ENCODE measurements at places on chromosomes 3 and 15.

DNA sequence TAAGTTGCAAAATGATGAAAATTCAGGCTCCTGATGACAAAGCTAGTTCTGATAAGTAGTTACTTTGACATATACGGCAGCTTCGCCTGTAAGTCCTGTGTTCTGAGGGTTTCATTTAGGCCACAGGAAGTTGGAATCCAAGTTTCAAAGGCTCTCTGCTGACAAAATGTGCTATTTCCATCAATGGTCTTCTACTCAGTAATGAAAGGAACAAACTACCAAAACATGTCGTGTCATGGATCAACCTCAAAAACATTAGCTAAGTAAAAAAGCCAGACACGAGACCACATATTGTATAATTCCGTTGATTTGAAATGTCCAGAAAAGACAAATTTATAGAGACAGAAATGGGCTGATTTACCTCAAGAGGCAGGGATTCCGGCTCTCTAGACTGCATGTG lies 22.5 kb downstream of the NGRN start:
- no peak for DNase-seq

- DNase-seq = no peak
Observed at GRCh38 chr3:39281533-39281932, 1.7 kb upstream of the CX3CR1 start.

- DNase-seq = no peak
Observed at GRCh38 chr3:177201700-177202397, 4.6 kb upstream of the TBL1XR1 start.

- DNase-seq = no peak
Observed at GRCh38 chr3:61237858-61238257, 13.4 kb downstream of the FHIT start.

DNA sequence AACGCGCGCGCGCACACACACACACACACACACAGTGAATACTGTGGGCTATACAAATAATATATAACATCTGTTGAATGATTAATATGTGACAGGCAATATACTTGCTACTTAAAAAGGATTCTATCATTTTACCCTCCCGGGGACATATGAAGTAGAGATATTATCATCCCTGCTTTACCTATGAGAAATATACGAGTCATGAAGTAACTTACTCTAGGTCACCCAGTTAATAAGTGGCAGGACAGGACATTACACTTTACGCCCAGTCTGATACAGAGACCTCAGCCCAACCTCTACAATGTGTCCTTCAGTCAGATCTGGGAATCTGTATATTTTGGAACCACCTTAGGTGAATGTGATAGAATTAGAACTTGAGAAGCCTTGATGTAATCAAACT lies 55.4 kb downstream of the CCDC54 start:
- no peak for DNase-seq

GRCh38 chr3:74750901-74751300 lies 136.4 kb upstream of the CNTN3 start:
- no peak for DNase-seq

- DNase-seq = no peak
Observed at GRCh38 chr3:71302604-71303003, 280.9 kb downstream of the FOXP1 start.

- no peak for DNase-seq
Observed at GRCh38 chr15:75349851-75350588, 3.2 kb downstream of the NEIL1 start.

DNA sequence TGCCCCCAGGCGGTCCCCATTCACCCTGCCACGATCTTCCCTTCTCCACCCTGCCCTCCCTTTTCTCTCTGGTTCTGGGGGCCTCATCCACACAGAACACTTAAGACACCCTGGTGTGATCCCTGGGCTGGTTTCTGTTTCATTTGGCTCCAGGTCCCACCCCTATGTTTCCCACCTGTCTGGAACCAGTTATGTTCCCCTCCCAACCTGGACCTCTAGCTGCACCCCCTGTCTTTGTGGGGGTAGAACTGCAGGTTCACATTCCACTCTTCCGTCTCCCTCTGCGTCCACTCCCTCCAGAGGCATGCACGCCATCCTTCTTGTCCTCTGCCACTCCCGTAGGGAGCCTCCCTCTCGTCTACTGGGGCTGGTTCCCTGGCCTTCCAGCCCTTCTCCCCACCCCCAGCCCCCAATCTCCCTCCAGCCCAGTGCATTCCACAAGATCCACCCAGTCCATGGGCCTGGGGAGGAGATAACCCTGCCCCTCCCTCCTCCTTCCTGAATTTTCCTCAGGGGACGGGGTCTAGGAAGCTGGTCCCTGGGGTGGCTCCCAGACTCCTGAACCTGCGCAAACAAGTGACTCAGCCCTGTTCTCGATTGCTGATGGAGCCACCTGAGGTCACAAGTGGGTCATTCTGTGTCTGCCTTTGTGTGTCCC lies 73.8 kb downstream of the ABTB1 start:
- no peak for DNase-seq

DNA sequence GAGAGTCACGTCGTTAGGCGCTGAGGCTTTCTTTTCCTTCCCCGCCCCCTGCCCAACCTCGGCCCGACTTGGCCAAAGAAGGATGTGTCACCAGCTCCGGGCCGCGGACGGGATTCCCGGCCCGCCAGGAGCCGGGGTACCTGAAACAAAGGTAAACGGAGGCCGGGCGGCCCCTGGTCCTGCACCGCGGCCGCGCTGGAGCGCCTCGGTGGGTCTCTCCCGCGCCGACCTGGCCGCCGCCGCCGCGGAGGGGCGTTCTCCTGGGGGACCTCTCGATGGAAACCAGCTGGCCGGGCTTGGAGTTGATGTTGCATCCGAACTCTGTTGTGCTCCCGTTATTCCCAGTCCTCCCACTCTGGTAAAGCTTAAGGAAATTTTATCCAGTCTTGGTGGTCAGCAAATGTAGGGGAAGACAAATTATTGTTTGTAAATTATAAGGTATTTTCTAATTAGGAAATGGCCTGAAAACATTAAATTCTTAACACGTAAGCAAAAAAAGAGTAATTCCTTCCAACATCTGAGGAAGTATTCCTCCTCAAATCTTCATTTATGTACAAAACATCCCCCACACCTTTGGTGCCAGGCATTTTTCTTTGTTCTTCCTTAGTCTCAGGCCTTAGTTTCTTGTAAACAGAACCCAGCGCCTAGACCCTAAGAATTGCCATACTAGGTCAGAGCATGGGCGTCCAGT lies 888 bp downstream of the PPP2R3A start:
- DNase-seq = no peak

DNA sequence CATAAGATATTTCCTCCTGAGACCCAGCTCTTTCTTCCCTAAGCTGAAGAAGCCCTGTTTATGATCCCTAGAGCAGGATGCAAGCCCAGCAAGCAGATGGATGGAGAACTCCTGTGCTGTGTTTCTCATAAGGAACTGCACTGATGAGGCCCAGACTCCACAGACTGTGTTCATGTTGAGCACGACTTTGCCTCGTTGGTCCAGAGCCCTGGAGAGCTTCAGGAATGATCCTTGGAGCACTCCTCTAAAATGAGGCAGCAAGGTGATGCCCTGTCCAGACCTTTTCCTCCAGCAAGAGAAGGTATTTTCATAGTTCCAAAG lies 83.8 kb downstream of the MYLK start:
- no peak for DNase-seq

- DNase-seq = no peak
Observed at GRCh38 chr15:52351206-52351908, 55.8 kb upstream of the MYO5C start.

- DNase-seq = no peak
Observed at GRCh38 chr15:100244796-100245486, 96.8 kb downstream of the ADAMTS17 start.

- no peak for DNase-seq
Observed at GRCh38 chr3:122498152-122498551, 16.6 kb downstream of the KPNA1 start.

- DNase-seq = peak; percentile 18
Observed at GRCh38 chr3:52429031-52429430, 15.9 kb downstream of the SEMA3G start.

DNA sequence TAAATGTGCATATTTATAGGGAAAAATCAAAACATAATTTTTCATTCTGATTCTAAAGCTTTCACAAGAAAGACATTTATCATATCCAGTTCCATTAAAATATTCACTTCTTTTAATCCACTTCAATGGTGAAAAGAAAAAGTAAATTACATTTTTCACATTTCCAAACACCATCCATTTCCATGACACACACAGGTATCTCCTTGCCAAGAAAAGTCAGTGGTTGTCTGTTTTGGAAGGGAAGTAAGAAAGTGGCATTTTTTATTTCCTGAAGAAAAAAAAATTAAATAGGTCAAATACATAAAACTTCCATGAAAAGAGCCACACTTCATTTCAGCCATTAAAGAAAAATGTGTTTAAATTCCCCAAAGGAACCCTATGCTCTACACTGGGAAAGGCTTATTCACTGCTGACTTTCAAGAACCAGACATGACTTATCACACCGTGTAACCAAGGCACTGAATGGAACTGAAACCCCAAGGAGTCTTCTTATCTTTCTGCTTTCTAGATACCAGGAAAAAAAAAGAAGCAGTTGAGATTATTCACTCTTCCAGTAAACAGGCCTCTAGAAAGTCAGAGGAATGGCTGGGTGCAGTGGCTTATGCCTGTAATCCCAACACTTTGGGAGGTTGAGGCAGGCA lies 44.5 kb downstream of the OSBPL10 start:
- no peak for DNase-seq

- no peak for DNase-seq
Observed at GRCh38 chr15:75905231-75905630, 1.6 kb downstream of the FBXO22 start.

GRCh38 chr3:173893066-173893465 lies 495.5 kb downstream of the NLGN1 start:
- DNase-seq = no peak

- no peak for DNase-seq
Observed at GRCh38 chr3:77943598-77943997, 903.7 kb downstream of the ROBO2 start.

DNA sequence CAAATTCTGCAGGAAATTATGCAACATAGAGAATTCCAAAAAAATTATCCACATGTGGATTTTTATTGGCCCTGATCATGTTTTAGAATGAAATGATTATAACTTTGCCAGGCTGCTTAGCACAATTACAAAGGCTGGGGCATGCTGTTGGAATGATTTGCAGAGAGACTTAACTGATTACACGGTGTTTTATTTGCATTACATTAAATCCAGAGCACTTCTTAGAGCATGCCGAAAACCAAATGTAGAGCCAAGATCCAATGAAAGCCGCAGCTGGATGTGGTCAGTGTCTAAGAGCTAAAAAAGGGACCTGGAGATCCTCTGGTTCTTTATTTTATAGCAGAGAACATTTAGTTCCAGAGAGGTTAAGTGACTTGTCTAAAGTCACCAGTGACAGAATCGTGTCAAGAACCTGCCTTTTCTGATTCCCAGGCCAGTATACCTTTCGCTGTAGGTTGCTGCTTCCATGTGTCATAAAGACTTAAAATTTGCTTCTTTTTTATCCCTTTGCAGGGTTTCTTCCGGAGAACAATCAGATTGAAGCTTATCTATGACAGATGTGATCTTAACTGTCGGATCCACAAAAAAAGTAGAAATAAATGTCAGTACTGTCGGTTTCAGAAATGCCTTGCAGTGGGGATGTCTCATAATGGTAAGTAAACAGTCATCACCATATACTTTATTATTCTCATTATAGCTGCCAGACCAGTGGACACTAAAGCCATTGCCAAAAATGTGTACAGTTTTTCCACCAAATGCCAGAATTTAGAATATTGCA lies 92.0 kb upstream of the TSEN2 start:
- DNase-seq = no peak

DNA sequence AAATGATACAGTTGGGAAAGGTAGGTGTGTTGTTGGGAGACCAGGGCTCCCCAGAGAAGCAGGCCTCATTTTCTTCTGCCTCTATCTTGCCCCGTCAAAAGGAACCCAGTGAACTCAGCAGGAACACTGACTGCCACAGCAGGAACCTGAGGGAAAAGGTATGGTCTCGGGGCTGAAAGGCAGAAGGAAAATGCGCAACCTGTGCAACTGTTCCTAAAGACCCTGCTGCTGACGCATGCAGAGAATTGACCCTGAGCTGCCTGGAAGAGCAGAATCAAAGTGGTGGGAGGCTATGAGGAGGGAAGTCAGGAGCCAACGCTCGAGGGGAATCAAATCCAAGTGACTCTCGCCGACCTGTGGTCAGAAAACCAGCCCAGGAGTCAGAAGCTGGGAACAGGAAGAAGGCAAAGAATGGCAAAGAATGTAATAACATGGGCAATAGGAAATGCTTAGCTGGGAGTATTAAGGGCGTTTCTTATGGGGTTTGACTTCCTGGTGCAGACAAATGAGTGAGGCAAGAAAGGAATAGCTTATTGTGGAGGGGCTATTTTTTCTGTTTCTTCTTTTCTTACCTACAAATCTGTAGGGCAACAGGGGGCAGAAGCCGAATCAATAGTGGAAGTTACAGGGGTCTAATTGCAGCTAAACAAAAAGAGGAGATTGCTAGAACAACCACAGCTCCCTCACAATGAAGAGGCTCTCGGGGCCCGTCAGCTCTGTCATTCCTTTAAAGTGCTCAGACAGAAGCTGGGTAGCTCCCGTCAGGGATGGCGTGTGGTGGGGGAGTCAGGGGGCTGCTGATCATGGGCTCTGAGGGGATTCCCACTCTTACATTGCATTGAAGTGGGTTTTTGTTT lies 65.4 kb upstream of the DLG1 start:
- DNase-seq = no peak

- DNase-seq = no peak
Observed at GRCh38 chr15:66004618-66005262, 135.4 kb downstream of the RAB11A start.

GRCh38 chr3:2099028-2099671 lies 484 bp downstream of the CNTN4 start:
- no peak for DNase-seq

GRCh38 chr15:58179206-58179605 lies 41.0 kb downstream of the AQP9 start:
- no peak for DNase-seq

DNA sequence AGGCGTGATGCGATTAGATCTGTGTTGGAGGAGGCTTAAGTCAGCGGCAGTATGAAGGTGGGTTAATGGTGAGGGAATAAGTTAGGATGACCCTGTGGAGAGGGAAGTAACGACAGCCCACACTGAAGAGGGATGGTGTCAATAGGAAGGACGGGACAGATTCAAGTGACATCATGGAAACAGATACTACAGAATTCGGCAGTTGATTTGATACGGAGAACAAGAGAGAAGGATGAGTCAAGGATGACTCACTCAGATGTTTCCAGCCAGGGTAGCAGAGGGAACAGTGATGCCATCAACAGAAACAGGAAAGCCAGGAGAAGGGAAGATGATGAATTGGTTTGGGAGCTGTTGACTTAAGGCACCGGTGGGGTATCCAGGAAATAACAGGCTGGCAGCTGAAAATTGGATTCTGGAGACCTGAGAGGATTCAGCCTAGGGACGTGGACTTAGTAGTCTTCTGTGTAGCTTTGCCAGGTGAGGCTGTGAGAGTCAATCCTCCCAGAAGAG lies 38.0 kb downstream of the SHC4 start:
- no peak for DNase-seq

GRCh38 chr15:100780208-100780800 lies 99.3 kb upstream of the ALDH1A3 start:
- DNase-seq = no peak

DNA sequence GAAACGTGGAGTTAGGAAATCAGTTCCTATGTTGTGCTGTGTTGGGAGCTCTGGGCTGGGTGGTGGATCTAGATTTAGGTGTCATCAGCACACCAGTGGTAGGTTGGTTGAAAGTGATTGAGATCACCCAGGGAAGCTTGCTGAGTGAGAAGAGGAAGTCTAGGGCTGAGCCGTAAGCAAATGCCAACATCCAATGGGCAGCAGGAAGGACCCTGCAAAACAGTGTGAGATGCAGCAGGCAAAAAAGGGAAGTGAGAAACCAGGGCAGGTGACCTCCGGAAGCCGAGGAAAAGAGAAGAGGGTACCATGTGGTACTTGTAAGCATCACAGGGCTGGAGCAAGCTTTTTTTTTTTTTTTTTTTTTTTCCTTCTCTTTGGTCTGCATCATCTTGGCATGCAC lies 15.9 kb upstream of the COPG1 start:
- DNase-seq = no peak

Data from omental fat pad (tissue), 4 donors.